ENCODE measurements at places on chromosomes 3 and 15.

DNA sequence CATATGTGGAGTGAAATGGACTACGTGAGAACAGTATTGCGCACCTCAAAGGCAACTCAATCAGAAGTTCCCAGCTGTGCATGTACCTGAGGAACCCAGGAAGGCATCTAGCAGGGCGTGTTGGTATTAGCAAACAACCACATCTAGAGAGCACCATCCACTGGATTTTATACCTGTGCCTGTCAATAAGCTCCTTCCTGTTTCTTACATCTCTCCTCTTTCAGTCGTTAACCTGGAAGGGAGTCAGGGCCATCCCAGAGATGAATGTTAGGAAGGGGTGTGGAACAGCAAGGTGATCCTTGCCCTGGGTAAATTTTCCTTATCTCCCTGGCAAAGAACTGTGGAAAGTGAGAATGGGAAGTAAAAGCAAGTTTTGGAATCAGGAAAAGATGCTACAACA is 29.6 kb upstream of the CHMP2B start:
- DNase-seq, result no peak

- no peak for DNase-seq
Observed at GRCh38 chr3:113409676-113410075, 31.6 kb downstream of the CFAP44 start.

DNA sequence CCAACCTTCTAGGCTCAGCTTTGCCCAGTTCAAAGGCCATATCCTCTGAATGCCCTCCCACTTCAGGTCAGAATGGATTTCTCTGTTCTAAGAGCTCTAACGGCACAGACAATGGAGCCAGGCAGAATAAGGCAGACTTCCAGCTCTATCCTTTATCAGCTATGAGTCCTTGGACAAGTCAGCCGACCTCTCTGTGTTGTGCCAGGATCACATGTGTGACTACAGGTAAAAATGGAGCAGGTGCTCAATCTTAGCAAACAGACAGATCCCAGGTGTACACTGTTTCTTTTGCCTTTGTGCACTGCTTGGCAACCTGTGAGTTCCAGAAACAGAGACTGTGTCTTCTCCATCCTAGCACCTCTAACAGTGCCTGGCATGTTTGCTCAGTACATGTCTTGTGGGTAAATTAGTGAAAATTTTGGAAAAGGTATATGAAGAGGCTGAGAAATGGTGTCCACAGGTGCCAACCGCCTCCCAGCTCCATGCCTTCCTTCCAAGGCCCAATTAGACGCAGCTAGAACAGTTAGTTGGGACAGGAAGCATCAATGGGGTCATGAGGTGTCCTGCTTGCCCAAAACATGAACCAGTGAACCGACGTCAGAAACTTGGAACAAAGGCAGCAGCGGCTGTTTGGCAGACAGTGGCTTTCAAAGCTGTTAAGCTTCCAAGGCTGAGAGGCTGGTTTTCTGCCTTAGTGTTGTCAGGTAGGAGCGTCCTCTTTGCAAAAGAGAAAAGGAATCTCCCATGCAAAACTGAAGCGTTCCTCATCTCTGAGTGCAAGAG is 28.7 kb downstream of the TLE3 start:
- DNase-seq, result no peak

- no peak for DNase-seq
Observed at GRCh38 chr15:71914092-71914491, 103.7 kb downstream of the NR2E3 start.

- DNase-seq, result no peak
Observed at GRCh38 chr3:56975567-56975966, 84.9 kb upstream of the SPATA12 start.

- no peak for DNase-seq
Observed at GRCh38 chr15:29636140-29636539, 186.1 kb downstream of the TJP1 start.

GRCh38 chr15:60918234-60918959 is 310.7 kb downstream of the RORA start:
- DNase-seq, result no peak

- peak; percentile 88 for DNase-seq
Observed at GRCh38 chr3:183697610-183698317, at the start of gene YEATS2. Gene YEATS2, plus strand, starts transcription at chr3:183697797. Its CDS starts 17,366 bp downstream, at chr3:183715163.

- DNase-seq, result no peak
Observed at GRCh38 chr3:117200962-117201361, 491.4 kb downstream of the TUSC7 start.

GRCh38 chr3:5258526-5258925 is 71.0 kb downstream of the EDEM1 start:
- no peak for DNase-seq

Data from posterior vena cava (tissue), 2 donors.